ENCODE measurements at places on chromosomes 6 and 20. TPM values are rescaled to one million over a fixed set of nuclear protein-coding genes. Genes with fewer than 3 reads are reported as not detected.

- H3K27ac ChIP-seq: no peak overlapping the region
- H3K4me1 ChIP-seq: no peaks in the 10 kb centered on the region
- no peak overlapping the region for H3K4me3 ChIP-seq
- no peaks in the 10 kb centered on the region for H3K36me3 ChIP-seq
- no peak for DNase-seq
- no peaks in the 10 kb centered on the region for H3K27me3 ChIP-seq
Observed at GRCh38 chr20:16974080-16974854, 226.1 kb downstream of the OTOR start.

GRCh38 chr20:7347409-7347808 is 579.9 kb downstream of the BMP2 start:
- H3K27me3 ChIP-seq: no peaks in the 10 kb centered on the region
- DNase-seq: no peak
- no peak overlapping the region for H3K4me3 ChIP-seq
- H3K36me3 ChIP-seq: no peaks in the 10 kb centered on the region
- H3K4me1 ChIP-seq: no peaks in the 10 kb centered on the region
- no peak overlapping the region for H3K27ac ChIP-seq

Gene SCUBE3
- total RNA-seq: 8.8 TPM

DNA sequence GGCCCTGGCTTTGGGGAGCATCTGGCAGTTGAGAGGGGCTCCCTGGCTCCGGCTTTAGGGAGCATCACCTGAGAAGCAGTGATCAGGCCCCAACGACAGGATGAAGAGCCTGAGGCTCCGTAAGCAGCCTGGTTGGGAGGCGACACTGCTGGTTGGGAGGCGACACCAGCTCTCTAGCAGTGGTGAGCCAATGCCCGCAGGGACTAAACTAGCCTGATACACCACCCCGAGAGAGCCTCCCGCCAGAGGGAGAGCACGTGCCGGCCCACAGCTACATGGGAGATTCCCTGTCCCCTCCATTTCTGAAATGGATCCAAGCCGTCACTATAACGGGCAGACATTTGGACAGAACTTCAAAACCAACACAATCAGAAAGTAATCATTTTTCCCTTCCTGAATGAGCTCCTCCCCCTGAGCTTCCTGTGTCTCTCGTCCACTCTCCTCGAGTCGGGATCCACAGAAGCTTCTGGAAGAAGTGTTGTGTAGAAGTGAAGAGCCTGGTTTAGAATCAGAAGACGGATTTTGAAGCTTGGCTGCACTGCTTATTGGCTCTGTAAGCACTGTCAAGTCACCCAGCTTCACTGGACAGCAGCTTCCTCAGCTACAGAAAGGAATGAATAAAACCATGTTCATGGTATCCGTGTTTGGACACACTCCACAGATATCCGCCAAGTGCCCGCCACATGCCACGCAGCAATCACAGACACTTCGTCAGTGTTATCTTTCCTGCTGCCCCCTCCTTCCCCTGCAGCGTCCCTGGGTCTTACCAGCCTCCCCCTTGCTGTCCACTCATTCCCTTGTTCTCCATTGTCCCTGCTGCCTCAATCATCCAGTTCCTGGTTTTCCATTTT is 199.6 kb downstream of the TTLL2 start:
- H3K27me3 ChIP-seq: no peaks in the 10 kb centered on the region
- H3K36me3 ChIP-seq: no peaks in the 10 kb centered on the region

DNA sequence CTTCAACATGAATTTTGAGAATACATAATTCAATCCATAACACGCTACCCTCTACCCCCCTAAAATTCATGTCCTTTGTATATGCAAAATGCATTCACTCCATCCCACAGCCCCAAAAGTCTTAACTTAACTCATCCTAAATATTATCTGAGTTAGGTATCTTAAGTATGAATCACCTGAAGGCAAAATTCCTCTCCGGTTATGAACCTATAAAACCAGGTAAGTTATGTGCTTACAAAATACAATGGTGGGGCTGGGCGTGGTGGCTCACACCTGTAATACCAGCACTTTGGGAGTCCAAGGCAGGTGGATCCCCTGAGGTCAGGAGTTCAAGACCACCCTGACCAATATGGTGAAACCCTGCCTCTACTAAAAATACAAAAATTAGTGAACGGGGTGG is 23.5 kb upstream of the PRSS35 start:
- no peak overlapping the region for H3K4me3 ChIP-seq
- H3K4me1 ChIP-seq: no peaks in the 10 kb centered on the region
- no peaks in the 10 kb centered on the region for H3K27me3 ChIP-seq
- no peak for DNase-seq
- no peak overlapping the region for H3K27ac ChIP-seq

DNA sequence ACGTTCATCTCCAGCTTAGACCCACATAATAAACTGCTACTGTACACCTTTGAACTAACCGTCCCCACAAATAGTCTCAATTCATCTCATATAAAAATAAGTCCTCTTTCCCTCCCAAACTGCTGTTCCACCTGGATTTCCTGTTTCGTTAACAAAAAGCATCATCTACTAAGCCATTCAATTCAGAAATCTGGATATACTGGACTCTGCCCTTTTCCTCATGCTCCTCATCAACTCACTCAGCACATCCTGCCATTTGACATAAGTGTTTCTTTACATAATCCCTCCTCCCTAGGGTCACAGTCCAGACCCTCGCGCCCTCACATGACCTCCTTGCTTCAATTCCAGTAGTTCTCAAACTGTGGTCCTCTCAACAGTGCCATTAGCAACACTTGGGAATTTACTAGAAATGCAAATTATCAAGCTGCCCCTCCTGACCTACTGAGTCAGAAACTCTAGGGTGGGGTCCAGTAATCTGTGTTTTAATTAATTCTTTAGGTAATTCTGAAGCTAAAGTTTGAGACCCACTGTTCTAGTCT is 4.5 kb downstream of the MKKS start:
- no peak overlapping the region for H3K4me3 ChIP-seq
- H3K27me3 ChIP-seq: no peaks in the 10 kb centered on the region
- peaks cover 82% of the 10 kb centered on the region for H3K4me1 ChIP-seq
- no peak for DNase-seq
